Stimulated activated CD8-positive, alpha-beta memory T cell treated with anti-CD3 and anti-CD28 coated beads, Interleukin-2, amount 100 ng/mL, for 48 hours (primary cell): ENCODE measurements at places on chromosomes 13 and 19.

DNA sequence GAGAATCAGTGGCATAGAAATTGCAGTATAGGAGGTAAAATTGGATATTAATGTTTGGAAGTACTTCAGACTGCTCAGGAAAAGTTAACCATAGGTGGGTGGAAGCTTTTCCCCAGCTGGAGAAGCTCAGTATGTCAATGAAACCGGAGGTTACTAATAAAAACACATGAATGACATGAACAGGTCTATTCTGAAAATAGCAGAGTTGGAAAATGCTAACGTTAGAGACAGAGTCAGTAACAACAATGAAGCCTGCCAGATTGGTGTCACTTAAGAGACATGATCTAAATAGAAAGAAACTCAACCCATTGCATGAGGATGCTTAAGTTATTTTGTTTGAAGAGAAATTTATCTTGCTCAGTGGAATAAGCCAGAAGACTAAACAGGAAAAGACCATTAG lies 364.5 kb downstream of the DNAJC15 start:
- DNase-seq, result no peak

GRCh38 chr13:59842507-59842906 lies 321.2 kb downstream of the DIAPH3 start:
- DNase-seq, result no peak

- no peak for DNase-seq
Measured at GRCh38 chr13:67281466-67281865, 51.3 kb upstream of the PCDH9 start.

GRCh38 chr19:8373867-8374813 lies 10.2 kb downstream of the ANGPTL4 start:
- no peak for DNase-seq

GRCh38 chr19:46787331-46788261 lies 798 bp downstream of the SLC1A5 start:
- DNase-seq, result peak; percentile 26

GRCh38 chr13:27960362-27961226 lies 8.5 kb downstream of the CDX2 start:
- peak; percentile 35 for DNase-seq

GRCh38 chr19:45470762-45471081 lies 2.9 kb downstream of the FOSB start:
- DNase-seq, result no peak

DNA sequence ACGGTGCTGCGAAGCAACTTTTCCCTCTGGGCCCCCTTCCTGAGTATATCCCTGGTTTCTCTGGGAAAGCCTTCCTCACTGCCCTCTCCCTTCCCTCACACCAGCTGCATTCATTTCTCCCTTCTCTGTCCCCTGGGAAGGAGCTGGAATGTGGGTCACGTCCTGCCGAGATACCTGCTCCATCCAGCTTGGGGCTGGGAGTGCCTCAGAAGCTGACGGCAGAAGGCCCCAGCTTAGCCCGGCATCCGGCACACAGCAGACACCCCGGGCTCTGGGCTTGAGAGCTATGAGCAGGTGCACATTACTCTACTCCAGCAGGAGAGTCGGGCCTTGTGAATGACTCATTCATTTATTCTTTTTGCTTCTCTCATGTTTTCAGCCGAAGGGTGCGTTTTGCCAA lies 170.6 kb downstream of the TEX29 start:
- no peak for DNase-seq

DNA sequence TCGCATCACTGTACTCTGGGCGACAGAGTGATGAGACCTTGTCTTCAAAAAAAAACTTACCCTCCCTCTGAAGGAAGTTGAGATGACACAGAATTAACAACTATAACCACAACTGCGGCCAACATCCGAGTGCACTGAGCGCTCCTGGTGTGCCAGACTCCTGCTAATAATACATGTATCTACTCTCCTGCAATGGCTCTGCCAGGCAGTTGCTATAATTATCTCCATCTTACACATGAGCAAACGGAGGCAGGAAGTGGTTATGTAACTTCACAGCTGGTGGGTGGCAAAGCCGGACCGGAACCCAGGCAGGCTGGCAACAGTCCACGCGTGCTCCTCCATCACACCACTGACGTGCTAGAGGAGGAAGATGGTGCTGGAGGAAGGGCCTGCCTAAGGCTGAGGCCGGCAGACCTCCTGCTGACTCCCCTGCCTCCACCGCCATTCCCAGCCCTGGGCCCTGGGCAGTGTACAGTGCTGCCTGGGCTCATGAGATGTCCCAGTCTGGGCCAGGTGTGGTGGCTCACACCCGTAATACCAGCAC lies 12.6 kb downstream of the XRCC1 start:
- DNase-seq, result peak; percentile 46

- DNase-seq, result no peak
Measured at GRCh38 chr19:36514012-36514612, 14.0 kb downstream of the ZNF260 start.

- no peak for DNase-seq
Measured at GRCh38 chr19:29952646-29953045, 10.6 kb downstream of the URI1 start.

DNA sequence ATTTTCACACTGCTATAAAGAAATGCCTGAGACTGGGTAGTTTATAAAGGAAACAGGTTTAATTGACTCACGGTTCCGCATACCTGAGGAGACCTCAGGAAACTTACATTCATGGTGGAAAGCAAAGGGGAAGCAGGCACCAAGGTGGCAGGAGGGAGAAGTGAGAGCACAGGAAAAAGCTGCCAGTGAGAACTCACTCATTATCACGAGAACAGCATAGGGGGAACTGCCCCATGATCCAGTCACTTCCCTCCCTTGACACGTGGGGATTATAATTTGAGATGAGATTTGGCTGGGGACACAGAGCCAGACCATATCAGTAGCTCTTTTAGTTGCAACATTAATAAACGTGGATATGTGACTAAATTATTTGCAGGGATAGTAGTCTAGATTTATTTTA lies 4.3 kb upstream of the KCTD4 start:
- DNase-seq, result no peak

- DNase-seq, result no peak
Measured at GRCh38 chr13:31629085-31629780, 110.1 kb upstream of the RXFP2 start.

DNA sequence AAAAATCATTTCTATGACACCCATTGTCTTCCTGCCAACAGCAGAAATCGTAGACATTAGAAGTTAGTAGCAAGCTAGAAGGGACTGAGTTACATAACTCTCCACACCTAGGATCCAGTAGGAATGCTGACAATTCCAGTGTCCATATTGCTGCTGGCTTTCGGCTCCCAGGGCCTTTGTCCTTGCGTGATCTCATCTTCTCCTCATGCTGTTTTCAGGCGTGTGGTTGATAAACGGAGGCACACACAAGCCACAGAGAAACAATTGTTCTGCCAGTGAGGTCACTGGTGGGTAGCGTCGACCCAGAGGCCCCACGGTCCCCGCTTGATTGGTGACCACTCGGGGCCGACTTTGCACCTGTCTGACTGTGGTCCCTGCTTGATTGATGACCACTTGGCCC lies 31.6 kb upstream of the F7 start:
- no peak for DNase-seq

DNA sequence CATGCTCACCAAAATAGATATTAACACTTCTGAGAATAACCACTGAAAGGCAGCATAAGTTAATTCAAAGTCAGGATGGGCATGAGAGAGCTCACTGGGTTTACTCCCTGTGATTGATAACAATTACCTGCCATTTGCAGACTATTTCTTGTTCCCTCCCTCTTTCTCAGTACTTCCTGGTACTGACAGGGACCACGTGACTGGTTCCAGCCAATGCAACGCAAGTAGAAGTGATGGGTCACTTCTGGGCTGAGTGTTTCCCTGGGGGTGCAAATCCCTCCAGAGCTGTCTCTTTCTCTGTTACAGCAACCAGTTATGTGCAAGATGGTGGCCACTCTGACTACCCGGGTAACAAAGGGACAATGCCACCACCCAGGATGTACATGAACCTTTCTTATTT lies 118.8 kb downstream of the EFNB2 start:
- no peak for DNase-seq

GRCh38 chr13:30323524-30323923 lies 16.2 kb upstream of the KATNAL1 start:
- no peak for DNase-seq

- no peak for DNase-seq
Measured at GRCh38 chr19:16366056-16366432, 41.4 kb downstream of the KLF2 start.

DNA sequence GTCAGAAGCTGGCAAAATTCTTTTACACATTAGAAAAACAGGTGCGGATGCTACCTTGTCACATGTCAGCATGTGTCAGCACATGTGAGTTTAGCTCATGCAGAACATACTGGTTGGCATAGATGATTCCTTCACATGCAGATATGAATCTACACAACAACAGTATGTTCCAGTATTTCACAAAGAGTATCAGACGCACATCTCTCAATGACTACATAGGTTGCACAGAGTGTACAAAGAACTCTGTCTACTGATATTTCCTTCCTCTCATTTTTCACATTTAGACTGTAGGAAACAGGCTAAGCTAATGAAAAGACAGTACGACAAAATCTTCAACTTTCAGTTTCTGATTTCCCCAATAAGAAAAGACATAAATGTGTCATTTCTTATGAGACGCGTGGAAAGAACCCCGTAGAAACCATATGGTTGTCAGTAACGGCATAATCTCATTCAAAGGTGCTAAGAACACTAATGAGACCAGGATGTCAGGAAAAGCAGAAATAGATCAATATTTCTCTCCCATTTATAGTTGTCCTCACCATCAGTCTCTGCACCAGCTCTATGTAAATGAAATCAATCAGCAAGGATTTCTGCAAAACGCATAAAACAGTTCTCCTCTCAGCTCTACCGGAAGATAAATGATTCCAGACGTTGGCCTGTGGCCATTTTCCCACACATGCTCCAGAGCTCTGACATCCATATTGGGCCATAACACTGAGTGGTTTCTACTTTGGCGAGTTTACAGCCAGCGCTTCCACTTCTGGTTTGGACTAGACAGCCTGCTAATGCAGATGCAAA lies 81.2 kb downstream of the STARD13 start:
- DNase-seq, result no peak

- no peak for DNase-seq
Measured at GRCh38 chr13:25778365-25778764, 273.5 kb downstream of the SHISA2 start.

- DNase-seq, result peak; percentile 64
Measured at GRCh38 chr19:53792721-53793433, 31.2 kb downstream of the NLRP12 start.

DNA sequence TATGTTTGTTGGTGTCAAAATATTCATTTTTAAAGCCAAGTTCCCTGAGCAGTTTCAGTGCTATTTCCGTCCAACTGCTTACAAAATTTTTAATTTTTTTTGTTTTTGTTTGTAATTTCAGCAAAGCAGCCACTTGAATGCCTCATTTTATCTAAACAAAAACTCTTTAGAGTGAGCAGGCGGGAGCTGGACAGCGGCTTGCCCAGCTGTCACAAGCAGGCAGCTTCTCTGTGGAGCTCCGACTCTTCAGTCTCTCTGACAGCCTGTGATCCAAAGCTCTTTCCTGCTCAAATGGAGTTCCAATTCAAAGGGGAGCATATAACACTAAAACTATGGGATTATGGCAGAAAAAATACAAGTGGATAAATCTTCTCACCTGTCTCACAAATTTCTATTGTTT lies 618.3 kb upstream of the PCDH20 start:
- DNase-seq, result no peak

- DNase-seq, result no peak
Measured at GRCh38 chr13:51524829-51525566, 59.3 kb upstream of the WDFY2 start.

GRCh38 chr19:48964205-48965039 lies 687 bp upstream of the FTL start:
- no peak for DNase-seq

GRCh38 chr13:33509642-33510229 lies 224.2 kb upstream of the STARD13 start:
- no peak for DNase-seq

DNA sequence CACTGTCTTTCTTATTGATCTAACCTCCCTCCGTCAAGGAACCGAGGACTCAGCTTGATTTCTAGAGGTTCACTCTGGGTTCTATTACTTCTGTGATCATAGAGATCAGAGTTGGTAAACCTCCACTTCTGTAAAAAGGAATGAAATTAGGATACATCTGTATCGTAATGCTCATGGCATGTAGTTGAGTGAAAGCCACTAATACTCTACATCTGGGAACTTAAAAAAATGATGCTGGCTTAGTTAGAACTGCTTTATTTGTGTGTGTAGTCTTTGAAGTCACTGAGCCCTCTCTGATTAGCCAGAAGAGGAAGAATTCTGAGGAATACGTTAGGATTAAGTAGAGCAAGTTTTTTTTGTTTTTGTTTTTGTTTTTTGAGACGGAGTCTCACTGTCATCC lies 140.8 kb downstream of the GGACT start:
- no peak for DNase-seq

GRCh38 chr19:58409010-58409790 lies 751 bp downstream of the ZNF584 start:
- DNase-seq, result no peak

- DNase-seq, result no peak
Measured at GRCh38 chr13:32136716-32137115, 105.1 kb downstream of the FRY start.

DNA sequence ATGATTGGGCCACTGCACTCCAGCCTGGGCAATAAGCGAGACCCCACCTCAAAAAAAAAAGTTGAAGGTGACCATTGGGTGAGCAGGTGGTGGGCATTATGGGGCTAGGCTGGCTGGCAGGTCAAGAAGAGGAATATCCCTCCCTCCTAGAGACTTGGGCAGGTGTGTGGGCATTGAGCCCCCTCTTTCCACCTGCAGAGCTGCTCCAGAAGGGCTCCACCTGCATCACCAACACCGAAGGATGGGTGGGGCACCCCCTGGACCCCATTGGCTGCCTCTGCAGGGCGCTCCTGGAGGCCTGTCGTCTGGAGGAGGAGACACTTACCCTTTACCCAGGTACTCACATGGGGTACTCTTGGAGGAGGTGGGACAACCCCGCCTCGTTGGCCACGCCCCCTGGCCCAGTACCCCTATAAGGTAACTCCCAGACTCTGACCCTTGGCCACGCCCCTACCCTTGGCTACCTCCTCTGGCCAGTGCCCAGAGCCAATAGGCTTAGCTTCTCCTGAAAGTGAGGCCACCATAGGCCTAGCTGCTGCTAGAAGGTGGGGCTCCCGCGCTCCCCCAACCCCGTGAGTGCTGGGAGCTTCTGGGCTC lies 21.9 kb downstream of the ZSWIM4 start:
- no peak for DNase-seq

GRCh38 chr19:3501780-3502179 lies 1.3 kb upstream of the DOHH start:
- no peak for DNase-seq

DNA sequence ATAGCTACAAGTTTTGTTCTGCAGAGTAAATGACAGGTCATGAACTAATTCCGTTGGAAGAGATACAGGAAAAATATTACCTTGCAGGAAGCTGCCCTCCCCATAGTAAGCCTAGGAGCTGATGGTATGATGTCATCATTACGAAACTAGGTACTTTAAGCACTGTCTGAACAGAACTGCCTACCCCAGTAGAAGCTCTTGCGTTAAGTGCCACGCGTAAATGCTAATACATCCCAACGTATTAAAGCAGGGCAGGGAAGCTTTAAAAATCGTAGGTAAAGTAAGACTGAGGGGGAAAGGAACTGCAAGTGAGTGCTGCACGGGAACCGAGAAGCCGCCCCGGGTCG lies 572 bp downstream of the UGGT2 start:
- no peak for DNase-seq

- no peak for DNase-seq
Measured at GRCh38 chr19:47158879-47159503, 28.4 kb downstream of the SAE1 start.
